ENCODE measurements at places on chromosomes 5 and 9.

GRCh38 chr5:139760066-139761056 lies 35.2 kb upstream of the PSD2 start:
- DNase-seq = no peak

DNA sequence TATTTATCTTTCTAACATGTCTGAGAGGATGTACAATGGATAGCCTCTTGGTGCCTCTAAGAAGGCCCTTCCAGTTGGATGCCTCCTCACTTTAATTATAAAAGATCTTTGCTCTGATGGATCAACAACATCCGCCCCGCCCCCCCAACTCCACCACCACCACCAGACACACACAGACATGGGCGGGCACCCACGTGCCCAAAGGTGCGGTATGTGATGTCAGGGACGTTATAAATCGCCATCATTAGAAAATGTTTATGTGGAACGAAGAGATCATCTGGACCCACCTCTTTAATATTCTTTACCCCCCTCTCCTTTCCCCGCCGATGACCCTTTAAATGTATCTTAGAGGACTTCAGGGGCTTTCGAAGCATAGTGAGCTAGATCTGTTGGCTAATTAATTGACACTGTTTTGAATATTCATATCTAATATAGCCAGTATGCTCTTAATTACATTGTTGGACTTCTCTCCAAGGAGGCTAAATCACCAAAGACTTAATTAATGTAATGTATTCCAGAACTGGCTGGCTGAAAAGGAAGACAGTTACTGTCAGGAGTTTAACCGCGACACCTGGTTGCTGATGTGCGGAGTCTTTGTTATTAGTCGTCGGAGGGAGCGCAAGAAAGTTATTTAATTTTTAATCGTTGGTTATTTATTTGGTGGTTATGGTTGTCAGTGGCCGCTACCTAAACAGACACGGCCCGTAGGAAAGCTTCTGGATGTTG lies 6.1 kb upstream of the FOXB2 start:
- DNase-seq = no peak

DNA sequence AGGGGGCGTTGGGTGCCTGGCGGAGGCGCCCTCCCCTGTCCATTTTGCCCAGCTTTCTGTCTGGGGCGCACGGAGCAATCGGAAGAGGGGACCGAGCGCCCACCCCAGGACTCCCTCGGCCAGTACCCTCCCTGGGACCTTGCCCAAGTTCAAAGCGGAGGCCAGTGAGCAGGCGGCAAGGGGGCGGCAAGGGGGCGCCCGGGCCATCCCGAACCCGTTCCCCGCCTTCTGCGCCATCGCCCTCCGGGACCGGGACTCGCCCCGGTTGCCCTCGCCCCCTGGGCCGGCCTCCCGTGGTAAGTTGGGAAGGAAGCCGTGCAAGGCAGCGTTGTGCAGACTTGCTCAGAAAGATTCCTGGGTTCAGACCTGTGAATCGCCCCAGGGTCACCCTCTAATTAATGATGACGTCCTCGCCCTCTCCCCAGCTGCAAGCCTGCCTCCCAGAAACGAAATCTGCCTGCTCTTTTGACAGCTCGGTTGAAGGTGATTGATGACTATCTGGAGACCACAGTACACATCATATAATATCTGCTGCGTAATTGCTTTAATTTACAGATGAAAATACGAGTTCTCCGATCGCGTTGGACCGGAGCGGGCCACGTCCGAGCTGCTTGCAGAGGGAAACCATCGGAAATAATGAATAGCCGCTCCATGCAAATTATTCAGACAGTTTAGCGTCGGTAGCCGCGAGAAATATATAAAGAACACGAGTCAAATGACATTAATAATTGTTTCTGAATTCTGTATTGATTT lies 1.4 kb upstream of the IRX4 start:
- DNase-seq = no peak

GRCh38 chr9:136696502-136696901 lies 9.2 kb upstream of the AGPAT2 start:
- no peak for DNase-seq

DNA sequence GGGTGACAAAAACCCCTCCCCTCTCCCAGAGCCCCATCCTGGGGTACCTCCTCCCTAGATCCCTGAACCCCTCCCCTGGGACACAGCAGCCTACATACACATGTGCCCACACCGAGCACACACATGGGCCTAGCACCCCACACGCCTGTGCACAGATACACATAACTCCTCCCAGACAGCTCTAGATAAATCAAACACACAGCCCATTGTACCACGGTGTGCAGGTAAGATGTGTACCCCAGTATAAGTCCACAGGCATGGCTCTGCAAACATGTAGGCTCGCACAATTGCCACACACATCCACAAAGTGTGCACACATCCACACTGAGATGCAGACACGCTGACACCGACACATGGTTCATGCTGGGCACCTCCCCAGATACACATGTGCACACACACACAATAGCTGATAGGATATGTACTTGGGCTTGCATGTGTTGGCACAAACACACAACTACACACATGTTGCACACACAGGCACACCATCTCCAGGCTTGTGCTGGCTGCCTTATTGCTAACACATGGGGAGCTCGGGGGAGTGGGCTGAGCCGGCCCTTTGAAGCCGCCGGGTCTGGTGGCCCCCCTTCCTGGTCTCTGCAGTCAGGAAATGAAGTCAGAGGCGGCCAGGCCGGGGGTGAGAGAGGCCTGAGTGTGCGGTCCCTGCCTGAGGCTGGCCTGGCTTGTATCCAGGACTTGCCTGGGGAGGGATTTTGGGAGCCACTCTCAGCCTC lies 30.2 kb downstream of the GOLGA2 start:
- DNase-seq = no peak

Data from ecto neural progenitor cell (in vitro differentiated cells).